ENCODE measurements at places on chromosomes 3 and 15.

GRCh38 chr3:155312781-155313180, 19.3 kb upstream of the STRIT1 start:
- DNase-seq, result no peak

DNA sequence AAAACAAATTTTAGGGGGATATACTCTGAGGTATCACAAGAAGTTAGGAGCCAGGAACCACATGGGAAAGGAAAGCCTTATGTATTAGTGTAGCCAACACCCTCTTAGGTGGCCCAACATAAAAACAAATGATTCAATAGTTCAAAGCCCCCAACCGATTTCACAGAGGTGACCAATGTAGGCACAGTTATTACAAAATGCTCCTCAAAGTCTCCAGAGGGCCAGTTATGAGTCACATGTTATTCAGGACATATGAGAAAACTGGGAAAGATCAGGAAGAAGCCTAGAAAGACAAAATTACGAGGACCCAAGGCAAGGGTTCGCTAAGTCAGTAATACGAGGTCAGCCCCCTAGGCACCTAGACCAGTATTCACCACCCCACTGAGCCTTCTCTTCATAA, 29.9 kb upstream of the FBN1 start:
- no peak for DNase-seq

- no peak for DNase-seq
Observed at GRCh38 chr3:16053794-16054193, 120.7 kb upstream of the GALNT15 start.

DNA sequence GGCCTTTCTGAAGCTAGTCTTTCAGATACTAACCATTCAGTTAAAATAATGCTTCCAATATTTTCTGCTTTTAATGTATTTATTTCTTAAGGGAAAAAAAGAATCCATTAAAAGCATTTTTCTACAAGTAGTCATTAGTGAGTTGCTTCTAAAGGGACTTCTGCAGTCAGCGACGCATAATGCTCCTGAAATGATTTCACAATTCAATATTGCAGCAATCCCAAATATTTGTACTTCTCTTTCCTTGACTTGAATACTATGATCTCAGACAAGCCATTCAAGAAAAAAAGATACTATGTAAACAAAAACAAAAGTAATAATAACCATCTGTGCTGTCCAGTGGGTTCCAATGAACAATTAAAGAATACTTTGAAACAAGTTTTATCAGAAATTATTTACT, 681.0 kb downstream of the DIPK2A start:
- DNase-seq, result no peak

- no peak for DNase-seq
Observed at GRCh38 chr15:64739156-64739555, 36.2 kb downstream of the RBPMS2 start.

- DNase-seq, result no peak
Observed at GRCh38 chr3:156888576-156888975, 62.4 kb downstream of the LEKR1 start.
